ENCODE measurements at places on chromosomes 12 and 14.

GRCh38 chr12:39364196-39364595 lies 78.7 kb downstream of the KIF21A start:
- DNase-seq, result no peak

- DNase-seq, result peak; percentile 59
Measured at GRCh38 chr12:110661337-110661972, 27.5 kb downstream of the HVCN1 start.

GRCh38 chr12:31650918-31651317 lies 8.6 kb upstream of the ETFBKMT start:
- DNase-seq, result no peak

GRCh38 chr12:132460571-132460970 lies 29.4 kb upstream of the FBRSL1 start:
- no peak for DNase-seq

DNA sequence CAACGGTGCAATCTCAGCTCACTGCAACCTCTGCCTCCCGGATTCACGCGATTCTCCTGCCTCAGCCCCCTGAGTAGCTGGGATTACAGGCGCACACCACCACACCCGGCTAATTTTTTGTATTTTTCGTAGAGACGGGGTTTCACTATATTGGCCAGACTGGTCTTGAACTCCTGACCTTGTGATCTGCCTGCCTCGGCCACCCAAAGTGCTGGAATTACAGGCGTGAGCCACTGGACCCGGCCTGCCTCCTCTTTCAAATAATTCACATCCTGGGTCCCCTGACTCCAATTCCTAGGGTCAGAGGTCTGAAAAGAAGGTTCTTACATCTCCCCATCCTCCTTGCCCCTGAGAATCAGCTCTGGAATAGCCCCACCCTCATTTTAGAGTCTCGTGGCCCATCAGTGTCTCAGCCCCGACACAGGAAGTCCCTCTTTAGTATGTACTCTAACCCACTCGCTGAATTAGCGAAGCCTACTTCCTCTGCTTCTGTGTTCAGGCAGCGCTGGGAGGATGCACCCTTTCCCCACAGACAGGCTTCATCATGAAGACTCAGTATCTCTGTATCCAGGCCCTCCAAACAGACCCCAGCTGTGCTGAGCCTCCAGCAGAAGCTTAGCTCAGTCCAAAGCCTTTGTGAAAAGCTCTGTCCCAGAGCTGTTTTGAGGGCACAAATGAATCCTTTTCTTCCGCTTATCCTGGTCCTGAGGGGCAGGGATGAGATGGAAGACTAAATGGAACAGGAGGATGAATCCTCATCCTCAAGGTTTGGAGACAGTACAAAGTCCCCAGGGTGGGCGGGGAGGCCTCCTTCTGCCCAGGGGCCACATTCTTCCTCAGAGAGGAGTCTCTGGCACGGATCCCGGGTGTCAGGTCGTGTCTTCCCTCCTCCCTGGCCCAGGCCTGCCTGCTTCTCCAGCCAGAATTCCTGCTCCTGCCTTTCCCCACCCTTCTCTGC lies 3.5 kb downstream of the LPAR5 start:
- DNase-seq, result peak; percentile 68

GRCh38 chr12:17928708-17929366 lies 161.2 kb downstream of the RERGL start:
- DNase-seq, result no peak

GRCh38 chr12:25769082-25769945 lies 189.2 kb upstream of the RASSF8 start:
- no peak for DNase-seq

All from activated CD4-positive, alpha-beta T cell treated with anti-CD3 and anti-CD28 coated beads, Interleukin-10, Interleukin-2, amounts not matched to agents 100 ng/mL and 50 ng/mL, durations not matched to agents 16 hours and 8 hours (primary cell).